ENCODE measurements at places on chromosomes 16 and 17. TPM values are rescaled to one million over a fixed set of nuclear protein-coding genes. Genes with fewer than 3 reads are reported as not detected.

DNA sequence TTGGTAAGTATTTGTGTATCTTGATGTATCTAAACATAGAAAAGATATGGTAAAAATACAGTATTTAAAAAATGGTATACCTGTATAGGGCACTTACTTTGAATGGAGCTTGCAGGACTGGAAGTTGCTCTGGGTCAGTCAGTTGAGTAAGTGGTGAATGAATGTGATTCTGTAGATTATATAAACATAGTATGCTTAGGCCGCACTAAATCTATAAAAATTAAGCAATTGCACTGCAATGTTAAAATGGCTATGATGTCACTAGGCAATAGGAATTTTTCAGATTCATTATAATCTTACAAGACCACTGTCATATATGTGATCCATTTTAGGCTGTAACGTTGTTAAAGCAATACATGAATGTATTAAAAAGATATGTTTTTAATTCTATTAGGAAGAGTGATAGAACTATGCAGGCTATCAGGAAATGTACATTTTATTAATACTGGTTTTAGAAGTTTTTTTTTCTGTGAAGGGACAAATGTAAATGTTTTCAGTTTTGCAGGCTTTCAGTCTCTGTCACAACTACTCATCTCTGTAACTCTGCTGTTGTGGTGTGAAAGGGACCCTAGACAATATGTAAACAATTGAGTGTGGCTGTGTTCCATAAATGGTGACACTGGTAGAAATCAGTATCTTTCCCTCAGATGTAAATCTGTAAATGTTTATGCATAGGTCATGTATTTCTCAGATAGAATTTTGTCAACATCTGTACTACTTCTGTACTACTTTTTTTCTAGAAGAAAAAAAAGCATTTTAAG lies 10.5 kb downstream of the CBFB start:
- peaks cover 23% of the 10 kb centered on the region for H3K36me3 ChIP-seq
- H3K4me3 ChIP-seq, result no peak overlapping the region
- H3K27me3 ChIP-seq, result no peaks in the 10 kb centered on the region
- DNase-seq, result no peak
- H3K27ac ChIP-seq, result no peak overlapping the region

- no peak overlapping the region for H3K4me3 ChIP-seq
- peaks cover 5% of the 10 kb centered on the region for H3K4me1 ChIP-seq
- DNase-seq, result no peak
Measured at GRCh38 chr16:87321336-87322107, 4.3 kb upstream of the C16orf95 start.

- H3K27me3 ChIP-seq, result no peaks in the 10 kb centered on the region
- no peak overlapping the region for H3K27ac ChIP-seq
- DNase-seq, result peak; percentile 63
Measured at GRCh38 chr16:50303605-50304466, 37.5 kb downstream of the ADCY7 start.

DNA sequence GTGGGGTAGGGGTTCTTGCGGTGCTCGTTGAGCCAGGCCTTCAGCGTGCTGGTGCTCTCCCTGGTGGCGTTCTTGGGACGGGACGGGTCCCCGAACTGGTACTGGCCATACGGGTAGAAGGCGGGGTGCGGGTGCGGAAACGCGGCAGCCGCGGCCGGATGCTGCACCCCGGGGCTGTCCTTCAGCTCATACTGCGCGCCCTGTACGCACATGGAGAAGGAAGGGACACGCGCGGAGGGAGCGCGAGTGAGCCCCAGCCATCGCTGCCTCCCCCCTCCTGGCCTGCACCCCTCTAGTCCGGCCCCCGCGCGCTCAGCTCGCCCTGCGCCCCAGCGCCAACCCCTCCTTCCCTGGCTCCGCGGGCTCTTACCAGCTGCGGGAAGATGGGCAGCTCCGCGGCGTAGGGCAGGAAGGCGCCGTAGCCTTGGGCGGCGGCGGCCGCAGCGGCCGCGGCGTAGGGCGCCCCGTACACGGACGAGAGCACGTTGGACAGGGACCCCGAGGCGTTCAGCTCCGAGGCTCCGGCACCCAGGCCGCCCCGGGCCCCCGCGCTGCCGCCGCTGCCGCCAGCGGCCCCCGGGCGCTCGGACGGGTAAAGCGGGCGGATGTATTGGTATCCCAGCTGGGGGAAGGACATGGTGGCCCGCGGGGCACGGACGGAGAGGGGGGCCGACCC lies 1.0 kb downstream of the IRX3 start:
- H3K36me3 ChIP-seq, result peaks cover 17% of the 10 kb centered on the region
- peak overlapping the region; percentile 94 for H3K4me3 ChIP-seq
- peak overlapping the region; percentile 89 for H3K27ac ChIP-seq

DNA sequence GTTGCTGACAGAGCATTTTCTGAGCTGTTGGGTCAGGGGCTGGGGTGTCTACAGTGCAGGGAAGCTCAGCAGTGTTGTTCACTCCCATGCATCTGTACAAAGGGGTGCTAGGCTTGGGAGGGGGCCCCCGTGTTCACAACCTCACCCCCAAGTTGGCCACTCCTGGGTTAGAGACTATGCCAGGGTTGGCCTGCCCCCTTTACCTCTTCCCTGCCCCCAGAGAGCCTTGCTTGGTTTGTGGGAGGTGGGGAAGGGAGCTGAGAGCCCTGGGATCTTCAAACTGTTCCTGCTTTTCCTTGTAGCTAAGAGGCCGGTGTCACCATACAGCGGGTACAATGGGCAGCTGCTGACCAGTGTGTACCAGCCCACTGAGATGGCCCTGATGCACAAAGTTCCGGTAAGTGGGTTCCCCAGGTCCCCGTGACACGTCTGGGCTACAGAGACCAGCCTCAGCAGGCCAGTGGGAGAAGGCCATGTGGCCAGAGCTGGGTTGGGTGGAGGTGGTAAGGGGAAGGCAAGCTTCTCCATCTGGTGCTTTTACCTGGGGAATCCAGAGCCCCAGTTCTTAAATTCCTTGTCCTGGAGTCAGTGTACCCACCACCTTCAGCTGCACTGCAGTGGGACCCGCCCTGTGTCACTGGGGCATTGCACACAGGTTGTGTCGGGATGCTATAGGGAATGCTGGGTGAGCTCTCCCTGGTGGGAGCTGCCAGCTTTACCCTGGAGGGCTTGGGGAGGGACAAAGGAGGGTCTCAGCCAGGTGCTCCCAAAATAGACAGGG lies 11.8 kb downstream of the GPRC5C start:
- no peak for DNase-seq
- no peak overlapping the region for H3K27ac ChIP-seq
- no peak overlapping the region for H3K4me3 ChIP-seq
- H3K36me3 ChIP-seq, result peaks cover 10% of the 10 kb centered on the region
- no peaks in the 10 kb centered on the region for H3K27me3 ChIP-seq

DNA sequence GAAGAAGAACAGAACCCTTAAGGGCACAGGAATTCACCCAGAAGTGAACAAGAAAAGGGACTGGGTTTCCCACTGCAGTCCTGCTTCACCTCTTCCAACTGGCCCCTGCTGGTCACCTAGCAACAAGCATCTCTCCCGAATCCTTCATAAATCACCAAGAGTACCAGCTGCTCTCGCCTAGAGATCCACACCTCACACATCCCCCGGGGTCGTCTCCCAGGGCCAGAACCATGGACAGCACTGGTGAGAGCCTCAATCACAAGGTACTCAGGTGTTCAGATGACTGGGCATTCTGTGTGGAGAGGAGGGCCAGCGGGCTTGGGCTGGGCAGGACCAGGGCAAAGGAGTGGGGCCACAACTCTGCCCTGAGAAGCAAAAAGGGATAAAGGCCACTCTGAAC lies 65.9 kb downstream of the CCT6B start:
- no peak overlapping the region for H3K27ac ChIP-seq
- H3K27me3 ChIP-seq, result peaks cover 77% of the 10 kb centered on the region
- DNase-seq, result no peak
- no peaks in the 10 kb centered on the region for H3K4me1 ChIP-seq
- H3K4me3 ChIP-seq, result no peak overlapping the region

- H3K4me1 ChIP-seq, result no peaks in the 10 kb centered on the region
- no peaks in the 10 kb centered on the region for H3K36me3 ChIP-seq
- peak overlapping the region; percentile 84 for H3K4me3 ChIP-seq
Measured at GRCh38 chr16:6018848-6019489, 921.4 kb upstream of the EEF2KMT start.

DNA sequence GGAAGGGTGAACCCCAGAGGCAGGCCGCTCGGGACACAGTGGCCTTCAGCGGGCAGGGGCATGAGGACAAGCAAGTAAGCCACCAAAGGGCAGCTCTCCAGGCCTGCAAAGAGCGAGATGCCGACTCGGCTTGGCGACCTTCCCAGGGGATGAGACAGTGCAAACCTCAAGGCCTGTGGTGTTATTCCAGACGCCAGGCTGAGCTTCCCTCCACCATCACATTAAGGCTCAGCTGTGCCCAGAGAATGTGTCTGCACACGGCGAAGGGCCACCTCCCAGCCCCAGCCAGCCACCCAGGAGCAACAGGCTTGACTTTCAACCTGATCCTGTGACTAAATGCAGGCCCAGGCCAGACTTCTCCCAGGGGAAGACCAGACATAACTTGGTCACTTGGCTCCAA lies 251.4 kb downstream of the SOX9 start:
- no peak overlapping the region for H3K27ac ChIP-seq
- H3K27me3 ChIP-seq, result peaks cover 2% of the 10 kb centered on the region
- no peak overlapping the region for H3K4me3 ChIP-seq
- no peaks in the 10 kb centered on the region for H3K36me3 ChIP-seq

DNA sequence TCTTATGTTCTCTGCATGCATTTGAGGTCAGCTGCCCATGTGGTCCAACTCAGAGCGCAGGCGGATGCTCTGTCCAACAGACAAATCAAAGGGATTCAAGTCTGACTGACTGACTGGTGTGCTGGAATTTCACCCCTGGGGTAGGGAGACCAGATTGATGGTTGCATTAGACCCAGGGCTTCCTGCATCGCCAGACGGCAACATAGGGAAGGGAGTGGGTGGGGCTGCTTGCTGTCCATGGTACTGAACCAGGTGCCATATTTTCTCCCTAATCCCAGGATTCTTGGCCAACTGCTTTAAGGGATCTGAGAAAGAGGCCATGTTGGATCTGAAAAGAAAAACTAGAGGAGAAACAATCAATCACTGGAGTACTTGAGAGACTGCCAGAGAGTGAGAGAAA lies 332.0 kb downstream of the XYLT1 start:
- H3K27ac ChIP-seq, result no peak overlapping the region
- no peaks in the 10 kb centered on the region for H3K4me1 ChIP-seq
- DNase-seq, result no peak
- H3K27me3 ChIP-seq, result no peaks in the 10 kb centered on the region
- no peak overlapping the region for H3K4me3 ChIP-seq

DNA sequence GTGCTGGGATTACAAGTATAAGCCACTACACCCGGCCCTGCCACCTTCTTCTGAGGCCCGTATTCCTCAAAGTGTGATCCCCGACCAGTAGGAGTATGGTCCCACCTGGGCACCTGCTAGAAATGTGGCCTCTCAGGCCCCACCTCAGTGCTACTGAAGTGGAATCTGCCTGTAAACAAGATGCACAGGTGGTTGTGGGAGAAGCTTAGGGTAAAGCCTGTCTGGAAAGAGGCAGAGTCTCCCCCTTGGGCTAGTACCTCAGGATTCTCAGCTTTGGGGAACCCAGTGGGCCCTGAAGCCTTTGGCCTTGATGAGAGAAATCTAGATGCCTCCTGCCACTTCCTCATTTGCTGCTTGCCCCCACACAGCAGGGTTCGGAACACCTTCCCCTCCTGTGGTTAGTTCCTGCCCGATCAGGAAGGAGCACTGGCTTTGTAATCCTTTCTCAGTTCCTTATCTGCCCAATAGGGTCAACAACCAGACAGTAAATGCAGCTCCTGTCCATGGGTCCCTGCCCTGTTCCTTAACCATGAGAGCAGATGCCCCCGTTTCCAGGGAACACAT lies 25.2 kb downstream of the TK2 start:
- DNase-seq, result no peak
- H3K4me1 ChIP-seq, result no peaks in the 10 kb centered on the region
- peaks cover 1% of the 10 kb centered on the region for H3K36me3 ChIP-seq
- no peaks in the 10 kb centered on the region for H3K27me3 ChIP-seq
- no peak overlapping the region for H3K27ac ChIP-seq

DNA sequence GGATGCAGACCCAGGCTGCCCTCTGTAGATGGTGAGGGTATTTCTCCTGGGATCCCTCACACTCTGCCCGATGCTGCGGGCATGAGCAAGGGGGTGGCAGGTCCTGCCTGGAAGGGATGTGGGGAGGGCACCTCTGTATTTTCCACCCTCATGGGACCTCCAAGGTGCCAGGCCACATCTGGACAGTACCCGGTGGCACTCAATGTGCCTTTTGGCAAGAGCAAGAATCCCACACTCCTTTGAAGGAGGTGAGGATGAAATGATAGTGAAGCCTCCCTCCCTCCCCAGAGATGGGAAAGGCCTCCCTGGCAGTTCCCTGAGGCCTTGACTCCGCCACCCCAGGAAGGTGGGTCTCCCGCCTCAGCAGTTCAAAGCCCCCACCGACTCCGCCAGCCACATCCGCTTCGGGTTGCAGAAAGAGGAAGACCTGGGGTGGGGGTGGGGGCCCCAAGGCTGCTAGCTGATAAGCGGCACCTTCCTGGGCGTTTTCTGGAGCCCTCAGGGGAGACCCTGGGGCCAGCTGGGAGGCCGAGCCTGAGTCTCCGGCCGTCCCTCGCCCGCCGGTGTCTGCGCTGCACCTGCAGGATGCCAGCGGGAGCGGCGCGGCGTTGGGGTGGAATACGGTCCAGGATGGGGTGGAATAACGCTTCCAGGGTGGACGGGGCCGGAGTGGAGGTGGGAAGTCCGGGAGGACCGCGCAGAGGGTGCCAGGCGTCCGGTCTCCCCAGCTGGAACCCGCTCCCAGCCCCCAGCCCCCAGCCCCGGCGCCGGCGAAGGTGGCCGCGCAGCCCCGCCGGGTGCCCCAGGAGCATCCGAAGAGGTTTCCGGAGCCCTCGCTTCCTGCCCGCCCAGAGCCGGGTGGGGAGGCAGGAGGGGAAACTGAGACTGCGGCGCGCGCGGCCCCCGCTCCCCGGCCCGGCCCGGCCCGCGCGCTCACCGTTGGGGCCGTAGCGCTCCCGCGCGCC lies 718 bp downstream of the ATP2A3 start:
- no peaks in the 10 kb centered on the region for H3K36me3 ChIP-seq
- H3K4me1 ChIP-seq, result peaks cover 21% of the 10 kb centered on the region
- H3K27ac ChIP-seq, result no peak overlapping the region
- H3K27me3 ChIP-seq, result peaks cover 61% of the 10 kb centered on the region
- peak overlapping the region; percentile 65 for H3K4me3 ChIP-seq

GRCh38 chr17:69047368-69048263 lies 13.1 kb downstream of the ABCA9 start:
- peaks cover 6% of the 10 kb centered on the region for H3K36me3 ChIP-seq
- no peaks in the 10 kb centered on the region for H3K27me3 ChIP-seq
- H3K4me3 ChIP-seq, result peak overlapping the region; percentile 68

- H3K4me3 ChIP-seq, result no peak overlapping the region
- DNase-seq, result no peak
- H3K27ac ChIP-seq, result no peak overlapping the region
- peaks cover 3% of the 10 kb centered on the region for H3K4me1 ChIP-seq
- H3K36me3 ChIP-seq, result peaks cover 3% of the 10 kb centered on the region
- no peaks in the 10 kb centered on the region for H3K27me3 ChIP-seq
Measured at GRCh38 chr17:80153004-80153403, 6.1 kb upstream of the EIF4A3 start.

GRCh38 chr16:17302620-17303019 lies 168.1 kb downstream of the XYLT1 start:
- H3K4me3 ChIP-seq, result no peak overlapping the region
- no peaks in the 10 kb centered on the region for H3K27me3 ChIP-seq
- no peaks in the 10 kb centered on the region for H3K36me3 ChIP-seq
- H3K4me1 ChIP-seq, result peaks cover 45% of the 10 kb centered on the region
- no peak for DNase-seq

Gene KRT24
- total RNA-seq, result 0.43 TPM

Gene KRT31
- not detected for total RNA-seq

Gene BCL6B
- not detected for total RNA-seq

Gene ABCA10
- 1.2 TPM for total RNA-seq

Gene NAGS
- 2.1 TPM for total RNA-seq

Gene GABARAPL2
- 86.2 TPM for total RNA-seq

Gene ITGB3
- 1.6 TPM for total RNA-seq

Gene CYTH1
- total RNA-seq, result 18.8 TPM

Gene CTU2
- 27.1 TPM for total RNA-seq

Gene ABCC11
- total RNA-seq, result 0.07 TPM

Gene ACLY
- 160 TPM for total RNA-seq

Gene TSEN54
- 41.0 TPM for total RNA-seq

Gene OR3A3
- not detected for total RNA-seq

Gene RASD1
- total RNA-seq, result 6.4 TPM
